ENCODE measurements at places on chromosomes 3 and 15.

- DNase-seq, result no peak
Observed at GRCh38 chr3:1183320-1184048, 90.7 kb downstream of the CNTN6 start.

DNA sequence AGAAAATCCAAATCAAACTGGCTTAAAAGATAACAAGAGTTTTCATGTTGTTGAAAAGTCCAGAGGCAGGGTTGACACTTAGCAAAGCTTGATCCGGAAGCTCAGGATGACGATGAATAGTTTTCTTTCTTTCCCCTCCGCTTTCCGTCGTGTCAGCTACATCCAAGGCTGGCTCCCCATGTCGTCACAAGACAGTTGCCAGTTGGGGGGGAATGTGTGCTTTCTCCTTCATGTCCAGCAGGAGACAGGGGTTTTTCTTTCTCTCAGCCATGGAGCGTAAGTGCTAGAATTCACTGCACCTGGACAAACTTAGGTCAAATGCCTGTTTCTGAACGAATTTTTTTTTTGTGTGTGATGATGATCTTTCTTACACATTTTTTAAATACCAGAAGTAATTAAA, 273.8 kb upstream of the RGMA start:
- DNase-seq, result no peak

DNA sequence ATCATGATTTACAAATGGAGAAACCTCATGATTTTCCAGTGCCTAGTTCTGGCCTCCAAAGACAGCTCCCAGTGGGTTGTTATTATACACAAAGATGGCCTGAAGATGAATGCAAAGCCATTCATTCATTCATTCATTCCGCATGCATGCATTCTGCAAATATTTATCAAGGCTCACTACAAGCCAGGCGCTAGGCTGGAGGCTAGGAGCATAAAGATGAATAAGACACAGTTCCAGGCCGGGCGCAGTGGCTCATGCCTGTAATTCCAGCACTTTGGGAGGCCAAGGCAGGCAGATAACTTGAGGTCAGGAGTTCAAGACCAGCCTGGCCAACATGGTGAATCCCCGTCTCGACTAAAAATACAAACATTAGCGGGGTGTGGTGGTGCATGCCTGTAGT, 2.4 kb upstream of the PSMD2 start:
- DNase-seq, result no peak

GRCh38 chr3:102394517-102394916, 40.3 kb upstream of the ZPLD1 start:
- no peak for DNase-seq

DNA sequence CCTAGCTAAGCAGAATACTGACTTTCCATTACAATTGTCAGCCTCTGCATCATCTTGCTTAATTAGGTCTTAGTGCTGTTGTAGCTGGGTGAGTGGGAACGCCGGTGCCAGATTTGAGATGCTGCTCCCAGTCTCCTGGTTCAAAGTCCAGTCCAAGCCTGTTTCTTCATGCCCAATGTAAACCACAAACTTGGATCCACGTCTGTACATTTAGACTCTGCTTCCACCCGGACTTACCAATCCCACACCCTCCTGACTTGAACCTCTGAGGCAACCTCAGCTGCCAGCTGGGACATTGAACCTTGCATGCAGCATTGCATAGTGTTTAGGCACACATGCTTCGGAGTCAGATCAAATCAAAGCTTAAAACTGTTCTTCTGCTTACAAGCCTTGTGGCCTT, 43.0 kb downstream of the BCL2L10 start:
- no peak for DNase-seq

DNA sequence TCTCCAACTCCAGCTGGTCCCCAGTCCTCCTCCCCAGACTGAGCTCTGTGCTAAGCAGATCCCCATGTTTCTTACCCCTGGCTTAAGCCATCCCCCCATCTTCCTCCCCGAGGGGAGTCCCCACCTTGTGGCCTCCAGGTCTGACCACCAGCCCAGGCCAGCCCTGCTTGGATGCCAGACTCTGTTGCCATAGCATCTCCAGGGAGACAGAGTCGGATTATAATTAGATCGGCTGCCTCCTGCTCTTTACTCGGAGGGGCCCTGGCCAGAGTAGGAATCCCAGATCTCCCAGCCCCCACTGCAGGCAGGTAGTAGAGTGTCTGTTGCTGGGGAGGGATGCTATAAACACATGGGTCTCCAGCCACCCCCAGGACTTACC, 2.4 kb downstream of the KLHDC8B start:
- DNase-seq, result peak; percentile 27

DNA sequence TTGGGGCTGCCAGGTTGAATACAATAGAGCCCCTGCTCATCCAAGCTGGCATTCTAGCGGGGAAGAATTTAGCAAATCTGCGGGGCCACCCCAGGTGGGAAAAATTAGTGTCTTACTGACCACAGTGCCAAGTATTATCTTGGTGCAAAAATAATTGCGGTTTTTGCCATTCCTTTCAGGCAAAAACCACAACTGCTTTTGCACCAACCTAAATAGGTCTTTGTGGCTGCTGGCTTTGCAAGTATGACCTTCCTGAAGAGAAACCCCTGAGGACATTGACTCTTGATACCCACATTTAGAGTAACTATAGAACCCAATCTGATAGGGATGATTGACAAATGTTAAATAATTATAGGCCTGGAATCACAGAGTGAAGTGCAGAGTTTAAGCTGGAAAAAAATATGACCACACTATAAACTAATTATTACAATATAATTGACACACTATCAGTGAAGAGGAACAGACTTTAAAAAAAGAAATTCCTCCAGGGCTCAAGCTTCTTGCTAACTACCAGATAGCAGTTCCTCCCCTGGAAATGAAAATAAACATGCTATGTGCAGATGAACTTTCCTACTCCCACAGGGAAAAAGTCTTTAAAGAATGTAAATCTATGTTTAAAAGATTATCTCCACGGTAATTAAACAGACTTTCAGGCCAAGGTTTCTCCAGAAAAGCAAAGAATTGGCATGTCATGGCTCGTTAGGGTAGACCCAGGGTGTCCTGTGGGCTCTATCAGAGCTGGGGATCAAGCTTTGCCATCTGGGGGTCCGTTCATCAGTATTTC, 34.4 kb downstream of the CA12 start:
- no peak for DNase-seq

DNA sequence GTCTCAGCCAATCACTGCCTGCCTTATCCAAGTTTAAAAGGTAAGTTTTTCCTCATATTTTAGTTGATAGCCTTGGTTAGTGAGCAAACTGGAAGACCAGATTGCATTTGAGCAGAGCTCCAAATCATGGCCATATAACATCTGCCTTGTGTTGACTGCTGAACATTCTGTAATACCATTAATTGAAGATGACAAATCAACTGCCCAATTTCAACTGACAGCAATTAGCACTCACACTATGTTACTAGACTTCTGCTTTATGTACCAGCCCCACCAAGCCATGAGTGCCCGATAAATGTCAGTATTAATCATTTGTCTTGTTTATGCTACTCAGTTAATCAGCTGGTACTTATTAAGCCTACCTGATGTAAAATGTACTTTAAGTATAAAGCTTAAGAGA, 83.1 kb downstream of the CGGBP1 start:
- no peak for DNase-seq

- no peak for DNase-seq
Observed at GRCh38 chr3:119258915-119259314, 18.2 kb upstream of the B4GALT4 start.

DNA sequence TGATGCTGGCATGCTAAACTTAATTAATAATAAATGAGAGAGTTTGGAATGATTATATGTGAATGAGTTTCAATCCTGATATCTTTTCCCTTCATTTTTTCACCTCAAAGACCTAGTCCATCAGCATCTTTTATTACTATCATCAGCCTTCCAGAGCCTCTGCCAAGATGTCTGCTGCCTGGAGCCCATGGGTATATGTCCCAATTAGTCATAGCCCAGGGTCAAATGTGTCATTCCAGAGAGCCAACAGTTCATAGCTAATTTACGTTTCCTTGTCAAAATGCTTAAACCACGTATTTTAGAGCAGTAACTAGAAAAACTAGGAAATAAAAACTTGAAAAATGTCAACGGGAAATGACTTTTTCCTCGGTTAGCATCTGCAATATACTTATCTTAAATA, 457.9 kb downstream of the SI start:
- no peak for DNase-seq

DNA sequence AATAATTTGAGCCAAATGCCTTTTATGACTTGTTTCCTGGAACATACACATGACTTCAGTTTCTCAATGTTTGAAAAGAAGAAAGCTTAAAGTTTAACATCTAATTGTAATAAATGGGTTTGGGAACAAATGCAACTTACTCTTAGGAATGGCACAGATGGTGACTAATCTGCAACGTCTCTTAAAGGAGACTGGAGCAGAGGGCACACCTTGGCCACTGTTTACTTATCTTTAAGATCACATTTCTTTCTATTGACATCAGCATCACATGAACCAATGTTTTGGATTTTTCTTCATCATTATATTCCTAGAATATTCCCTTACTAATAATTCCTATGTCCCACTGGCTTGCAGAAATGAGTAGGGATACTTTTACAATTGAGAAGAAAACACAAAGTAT, 229.5 kb downstream of the CHL1 start:
- no peak for DNase-seq

- DNase-seq, result peak; percentile 73
Observed at GRCh38 chr15:39887832-39888231, 32.2 kb downstream of the GPR176 start.

GRCh38 chr15:66966256-66966655, 99.1 kb upstream of the SMAD3 start:
- peak; percentile 13 for DNase-seq

- peak; percentile 11 for DNase-seq
Observed at GRCh38 chr3:180870008-180870699, 42.3 kb upstream of the FXR1 start.

DNA sequence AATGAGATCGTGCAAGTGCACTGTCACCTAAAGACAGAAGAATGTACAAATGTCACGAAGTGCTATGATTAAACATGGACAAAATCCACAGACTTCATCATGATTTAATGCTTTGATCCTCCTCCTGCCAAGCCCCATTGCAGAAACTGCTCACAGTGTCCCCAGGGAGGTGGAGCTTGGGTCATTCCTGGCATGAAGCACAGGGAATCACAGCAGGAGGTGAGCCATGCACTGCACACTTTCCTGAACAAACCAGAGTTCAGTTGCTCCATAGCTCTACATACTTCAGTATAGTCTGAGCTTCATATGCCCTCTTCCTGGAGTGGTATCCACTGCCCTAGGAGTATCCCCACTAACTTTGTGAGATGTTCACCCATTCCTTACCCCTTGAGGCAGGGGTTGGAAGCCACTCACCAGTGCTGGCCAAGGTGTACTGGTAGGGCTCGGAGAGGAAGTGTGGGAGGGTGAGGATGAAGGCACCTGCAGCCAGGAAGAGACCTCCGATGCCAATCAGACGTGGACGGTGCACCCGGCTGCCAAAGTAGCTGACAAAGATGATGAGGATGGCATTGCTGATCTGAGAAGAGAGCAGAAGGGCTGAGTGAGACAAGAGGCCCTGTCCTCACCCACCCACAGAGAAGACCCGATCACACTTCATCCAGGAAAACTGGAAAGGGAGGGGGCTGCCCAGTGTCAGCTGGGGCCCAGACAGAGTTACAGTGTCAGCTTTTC, 56.3 kb downstream of the SLCO2A1 start:
- DNase-seq, result no peak

GRCh38 chr3:134704556-134704955, 53.7 kb upstream of the KY start:
- no peak for DNase-seq

- DNase-seq, result no peak
Observed at GRCh38 chr3:25284249-25284648, 143.8 kb upstream of the RARB start.

DNA sequence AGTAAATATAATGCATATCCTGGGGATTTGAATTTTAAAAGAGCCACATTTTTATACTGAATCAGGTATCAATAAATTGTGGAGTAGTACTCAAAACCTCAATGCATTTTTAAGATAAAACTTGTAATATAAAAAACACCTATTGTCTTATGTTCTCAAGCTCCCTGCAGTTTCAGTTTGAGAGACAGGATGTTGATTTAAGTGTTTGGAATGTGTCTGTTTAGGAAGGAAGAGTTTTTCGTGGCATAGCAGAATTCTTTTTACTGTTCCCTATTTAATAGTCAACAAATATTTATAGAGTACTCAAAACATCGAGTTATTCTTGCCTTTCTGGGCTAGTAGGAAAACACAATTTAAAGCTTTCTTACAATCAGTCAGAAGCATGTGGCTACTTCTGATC, 146.1 kb upstream of the BCHE start:
- DNase-seq, result peak; percentile 4

- DNase-seq, result peak; percentile 6
Observed at GRCh38 chr3:196378146-196378841, 40.1 kb upstream of the TM4SF19 start.

DNA sequence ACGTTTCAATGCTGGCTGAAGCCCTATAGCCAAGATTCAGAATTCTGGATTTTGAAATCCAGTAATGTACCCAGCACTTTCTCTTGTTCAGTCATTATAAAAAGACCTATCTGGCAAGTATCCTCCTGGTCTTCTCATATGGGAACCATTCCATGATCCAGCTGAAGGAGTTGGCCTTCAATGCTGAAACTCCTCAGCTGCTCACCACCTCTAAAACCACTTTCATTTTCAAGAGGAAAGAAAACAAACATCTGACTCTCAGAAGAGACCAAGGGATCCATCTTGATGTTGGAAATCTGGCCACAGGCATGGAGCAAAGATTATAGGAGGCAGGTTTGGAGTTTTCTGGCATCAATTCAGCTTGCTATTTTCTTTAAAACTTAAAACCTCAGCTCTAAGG, 235.4 kb downstream of the FMN1 start:
- DNase-seq, result no peak

GRCh38 chr3:181629711-181630110, 82.0 kb upstream of the SOX2 start:
- DNase-seq, result peak; percentile 42

DNA sequence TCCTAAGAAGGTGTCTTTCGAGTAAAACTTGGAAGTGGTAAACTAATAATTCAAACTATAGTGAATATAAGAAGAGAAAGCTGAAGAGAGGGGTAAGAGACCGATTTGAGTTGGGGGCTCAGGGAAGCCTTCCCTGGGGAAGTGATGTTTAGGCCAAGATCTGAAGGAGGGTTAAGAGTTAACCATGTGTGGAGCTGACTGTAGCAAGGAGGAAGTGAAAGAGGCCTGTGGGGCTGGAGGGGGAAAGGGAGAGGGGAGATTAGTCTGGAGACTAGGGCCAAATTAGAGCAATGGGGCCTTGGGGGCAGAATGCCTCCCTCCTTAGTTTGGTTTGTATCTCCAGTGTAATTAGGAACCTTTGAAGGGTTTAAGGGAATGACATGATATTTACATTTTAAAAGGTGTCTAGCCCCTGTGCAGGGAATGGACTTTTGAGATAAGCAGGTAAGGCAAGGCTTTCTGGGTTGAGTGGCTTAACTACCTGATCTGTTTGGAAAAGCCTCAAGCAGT, 2.2 kb downstream of the ZNF592 start:
- no peak for DNase-seq

GRCh38 chr3:44019736-44020135, 221.9 kb upstream of the TOPAZ1 start:
- DNase-seq, result no peak

DNA sequence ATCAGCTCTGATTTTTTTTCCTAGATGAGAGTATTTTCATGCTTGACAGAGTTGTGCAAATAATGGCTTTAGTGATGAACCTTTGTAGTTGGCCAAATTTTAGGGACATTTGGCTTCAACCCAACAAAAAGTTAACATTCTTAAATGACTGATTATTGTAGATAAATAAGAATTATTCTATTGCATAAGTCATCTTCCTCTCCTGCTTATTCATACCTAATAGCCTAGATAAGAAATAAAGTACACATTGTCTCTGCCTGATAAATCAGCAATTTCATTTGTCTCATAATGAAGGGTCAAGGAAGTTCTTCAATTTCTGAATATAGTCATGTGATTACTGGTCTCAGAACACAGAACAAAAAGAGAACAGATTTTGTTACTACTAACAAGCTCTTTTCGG, 428.9 kb upstream of the IL12A start:
- no peak for DNase-seq
